ENCODE measurements at places on chromosomes 6 and 20. TPM values are rescaled to one million over a fixed set of nuclear protein-coding genes. Genes with fewer than 3 reads are reported as not detected.

The CYP39A1 gene
- total RNA-seq: 18.5 TPM

The HNF4A gene
- 74.4 TPM for total RNA-seq

The PRR18 gene
- not detected for total RNA-seq

The SMOC2 gene
- total RNA-seq: 213 TPM

The MLIP gene
- 0.20 TPM for total RNA-seq

The MAP3K5 gene
- 15.9 TPM for total RNA-seq

The LAMA2 gene
- 35.3 TPM for total RNA-seq

GRCh38 chr20:3804254-3804751, 8.2 kb downstream of the CDC25B start:
- DNase-seq: no peak

GRCh38 chr20:20396794-20397193, 28.9 kb downstream of the INSM1 start:
- no peak for DNase-seq

GRCh38 chr6:159427771-159428170, 258.6 kb downstream of the FNDC1 start:
- DNase-seq: no peak

DNA sequence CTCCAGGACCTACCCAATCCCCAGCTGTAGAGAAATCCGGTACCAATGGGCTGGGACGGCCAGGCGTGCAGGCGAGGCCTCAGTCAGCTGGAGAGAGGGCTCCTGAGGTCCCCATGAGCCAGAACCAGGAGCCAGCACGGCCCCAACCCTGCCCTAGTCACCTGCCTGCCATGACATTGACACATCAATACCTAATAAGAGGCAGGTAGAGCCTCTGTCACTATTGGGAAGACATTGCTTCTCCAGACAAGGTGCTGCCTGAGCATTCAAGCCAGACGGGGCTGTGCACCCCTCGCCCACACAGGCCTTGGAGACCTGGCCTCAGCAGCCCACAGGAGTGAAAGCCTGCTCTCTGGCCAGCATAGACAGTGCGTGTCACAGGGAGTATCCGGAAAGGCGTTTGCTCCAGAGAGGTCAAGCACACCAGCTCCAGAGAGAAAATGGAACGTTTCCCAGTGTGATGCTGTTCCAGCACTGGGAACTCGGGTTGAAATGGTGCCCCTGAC, 3.5 kb downstream of the DLL1 start:
- DNase-seq: no peak

DNA sequence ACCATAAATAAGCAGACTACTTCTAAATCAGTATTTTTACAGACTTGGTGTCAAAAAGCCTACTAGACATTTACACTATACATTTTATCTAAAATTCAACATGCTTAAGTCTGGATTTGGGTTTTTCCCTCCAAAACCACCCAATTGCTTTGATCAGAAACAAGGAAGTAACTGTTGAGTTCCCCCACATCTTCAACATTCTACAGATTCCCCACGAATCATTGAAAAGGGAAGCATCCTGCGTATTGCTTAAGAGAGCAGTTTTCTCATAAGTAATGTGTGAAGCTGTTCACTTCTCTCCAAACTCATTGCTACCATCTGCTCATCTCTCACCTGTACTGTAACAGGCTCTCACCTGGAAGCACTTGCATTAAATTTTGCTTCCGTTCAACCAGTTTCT, 36.4 kb upstream of the RNF144B start:
- DNase-seq: no peak

DNA sequence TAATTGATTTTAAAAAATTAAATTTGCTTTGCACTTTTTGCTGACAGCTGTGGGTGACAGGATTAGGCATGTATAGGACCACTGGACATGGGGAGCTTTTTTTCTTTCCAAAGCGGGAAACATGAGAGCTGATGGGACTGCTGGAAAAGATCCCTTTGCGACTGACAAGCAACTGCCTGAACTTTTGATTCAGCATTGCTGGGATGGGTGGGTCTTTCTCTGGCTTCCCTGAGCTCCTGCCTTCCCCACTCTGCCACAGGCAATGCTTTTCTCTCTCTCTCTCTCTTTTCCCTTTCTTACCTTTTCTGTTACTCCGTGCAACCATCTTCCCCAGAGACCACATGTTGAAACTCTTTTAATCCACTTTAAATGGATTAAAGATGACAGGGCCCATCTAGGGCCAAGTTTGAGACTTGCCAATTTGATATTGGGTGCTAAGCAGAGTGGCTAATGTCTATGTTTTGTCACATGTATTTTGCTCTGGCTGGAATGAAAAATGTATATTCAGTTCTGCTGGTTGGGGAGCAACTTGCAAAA, 33.5 kb upstream of the TPD52L1 start:
- no peak for DNase-seq

GRCh38 chr6:10626154-10626741, 68.2 kb downstream of the C6orf52 start:
- no peak for DNase-seq

DNA sequence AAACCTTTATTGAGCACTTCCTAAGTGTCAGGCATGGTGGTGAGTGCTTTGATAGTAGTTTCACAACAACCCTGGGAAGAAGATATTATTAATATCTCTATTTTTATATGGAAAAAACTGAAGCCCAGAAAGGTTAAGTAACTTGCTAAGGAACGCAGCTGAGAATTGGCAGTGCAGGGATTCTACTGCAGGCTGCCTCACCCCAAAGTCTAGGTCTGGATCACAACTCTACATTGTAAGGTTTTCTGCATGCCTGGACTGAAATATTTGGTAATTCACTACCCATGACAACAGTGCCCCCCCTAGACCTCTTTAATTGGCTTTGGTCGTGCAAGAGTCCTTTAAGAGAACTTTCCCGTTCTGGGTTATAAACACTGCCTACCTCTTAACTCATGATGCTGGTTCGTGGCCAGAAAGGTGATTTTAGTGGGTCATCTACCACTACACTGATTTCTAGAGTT, 67.1 kb upstream of the KCNQ5 start:
- no peak for DNase-seq

DNA sequence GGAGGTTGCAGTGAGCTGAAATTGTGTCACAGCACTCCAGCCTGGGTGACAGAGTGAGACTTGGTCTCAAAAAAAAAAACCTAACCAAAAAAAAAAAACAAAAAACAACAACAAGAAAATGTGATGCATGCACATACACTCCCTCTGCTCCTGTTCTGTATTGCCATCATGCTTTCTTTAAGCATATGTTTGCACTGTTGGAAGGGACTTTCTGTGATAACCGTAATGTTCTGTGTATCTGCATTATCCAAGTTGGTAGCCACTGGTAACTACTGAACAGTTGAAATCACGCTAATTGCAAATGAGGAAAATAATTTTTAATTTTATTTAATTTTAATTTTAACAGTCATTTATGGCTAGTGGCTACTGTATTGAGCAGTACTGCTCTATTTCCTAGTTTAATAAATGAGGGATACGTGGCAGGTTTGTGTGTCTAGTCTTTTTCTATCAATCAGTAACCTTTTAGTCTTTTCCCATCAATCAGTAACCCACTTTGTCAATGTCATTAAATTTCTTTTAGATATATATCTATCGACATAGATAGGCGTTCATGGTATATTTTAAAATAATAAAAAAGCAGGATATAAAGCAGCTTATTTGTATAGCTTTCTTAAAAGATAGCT, 135.6 kb downstream of the ASCC3 start:
- DNase-seq: no peak

DNA sequence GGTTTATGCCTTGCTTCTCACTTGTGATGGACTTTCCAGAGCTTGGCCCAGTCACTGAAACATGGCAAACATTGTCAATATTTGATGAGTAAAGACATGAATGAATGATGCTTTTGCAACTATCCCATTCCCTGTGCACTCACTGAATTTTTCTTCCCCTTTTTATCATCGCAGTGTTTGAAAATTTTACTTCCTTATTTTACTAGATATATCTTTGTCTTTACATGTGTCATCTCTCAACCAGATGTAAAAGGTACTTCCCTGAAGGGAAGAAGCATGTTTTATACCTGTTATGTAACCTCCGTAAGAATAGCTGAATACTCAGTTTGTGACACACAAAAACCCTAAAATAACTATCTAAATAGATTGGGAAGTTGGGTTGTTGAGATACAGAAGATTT, 544.7 kb upstream of the FLRT3 start:
- no peak for DNase-seq

DNA sequence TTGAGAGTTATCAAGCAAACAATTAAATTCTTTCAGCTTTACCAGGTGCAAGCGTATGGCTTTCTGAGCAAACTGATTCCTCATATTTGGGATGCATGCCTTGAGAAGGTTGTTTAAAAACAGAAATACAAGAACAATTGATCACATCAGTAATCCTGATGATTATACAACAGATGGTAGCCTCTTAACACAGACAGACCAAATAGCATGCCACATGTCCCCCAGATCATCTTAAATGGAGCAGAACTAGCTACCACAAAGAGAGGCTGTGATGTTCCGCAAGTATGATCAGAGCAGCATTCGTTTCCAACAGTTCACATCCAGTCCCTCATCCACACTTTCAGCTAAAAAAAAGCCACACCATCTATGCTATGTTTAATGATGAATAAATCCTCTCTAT, 246.2 kb upstream of the NRSN1 start:
- DNase-seq: no peak

- DNase-seq: no peak
These were observed 526.7 kb downstream of the EPHA7 start for GRCh38 chr6:92892626-92893170.

- DNase-seq: no peak
These were observed 3.6 kb upstream of the PGBD1 start for GRCh38 chr6:28277746-28278145.

GRCh38 chr20:1029980-1030379, 27.9 kb upstream of the RSPO4 start:
- no peak for DNase-seq

DNA sequence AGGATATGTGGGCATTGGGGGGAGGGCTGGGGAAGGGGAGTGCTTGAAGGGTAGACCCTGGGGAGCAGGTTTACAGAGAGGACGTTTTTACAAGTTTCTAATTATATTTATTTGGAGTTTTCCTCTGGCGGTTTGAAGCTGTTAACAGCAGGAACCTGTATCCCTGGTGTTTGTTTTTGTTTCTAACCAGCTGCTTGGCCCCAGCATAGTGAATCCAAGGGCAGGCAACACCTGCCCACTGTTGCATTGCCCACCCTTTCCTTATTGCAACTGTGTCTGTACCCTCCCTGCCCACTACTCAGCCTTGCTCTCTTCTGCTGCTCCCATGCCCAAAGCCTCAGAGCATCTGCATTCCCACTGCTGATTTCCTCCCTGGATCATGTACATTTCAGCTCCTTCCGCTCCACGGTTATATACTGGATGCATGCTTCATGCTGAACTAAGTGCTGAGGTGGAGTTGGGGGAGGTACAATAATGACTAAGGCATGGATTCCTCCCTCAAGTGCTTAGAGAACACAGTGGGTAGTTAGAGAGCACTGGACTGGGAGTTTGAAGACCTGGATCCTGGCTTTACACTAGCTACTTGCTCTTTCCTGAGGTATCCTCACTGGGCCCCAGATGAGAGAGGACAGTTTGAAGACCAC, 6.0 kb downstream of the SCUBE3 start:
- no peak for DNase-seq

DNA sequence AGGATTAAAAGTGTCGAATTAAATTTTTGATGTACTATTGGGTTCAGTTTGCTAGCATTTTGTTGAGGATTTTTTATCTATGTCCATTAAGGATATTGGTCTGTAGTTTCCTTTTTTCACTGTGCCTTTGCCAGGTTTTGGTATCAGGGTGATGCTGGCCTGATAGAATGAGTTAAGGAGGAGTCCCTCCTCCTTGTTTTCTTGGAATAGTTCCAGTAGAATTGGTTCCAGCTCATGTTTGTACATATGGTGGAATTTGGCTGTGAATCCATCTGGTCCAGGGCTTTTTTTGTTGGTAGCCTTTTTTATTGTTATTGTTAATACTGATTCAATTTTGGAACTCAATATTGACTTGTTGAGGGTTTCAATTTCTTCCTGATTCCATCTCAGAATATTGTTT, 141.8 kb downstream of the SIM1 start:
- no peak for DNase-seq

- DNase-seq: no peak
These were observed 123.5 kb downstream of the TCP11 start for GRCh38 chr6:35017411-35018181.

DNA sequence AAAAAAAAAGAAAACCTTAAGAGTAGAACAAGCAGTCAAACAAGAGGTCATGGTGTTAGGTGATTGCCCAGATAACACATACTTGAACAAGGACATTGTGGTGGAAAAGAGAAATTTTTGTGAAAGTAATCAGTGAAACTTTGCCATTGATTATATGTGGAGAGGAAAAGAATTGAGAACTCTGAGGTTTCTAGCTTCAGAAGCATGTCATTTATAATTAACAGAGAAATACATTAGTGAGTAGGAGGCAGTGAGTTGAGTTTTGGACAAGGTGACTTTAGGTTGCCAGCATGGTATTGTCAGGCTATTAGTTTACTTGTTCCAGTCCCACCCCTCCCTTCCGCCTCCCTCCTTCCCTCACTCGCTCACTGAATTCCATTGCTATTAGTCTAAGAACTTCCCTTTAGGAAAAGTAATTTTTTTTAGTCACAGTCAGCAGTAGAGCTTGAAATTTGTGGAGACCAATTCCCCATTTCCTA, 17.2 kb downstream of the TAB2 start:
- no peak for DNase-seq

- no peak for DNase-seq
These were observed 47.6 kb downstream of the FIG4 start for GRCh38 chr6:109738667-109739066.

DNA sequence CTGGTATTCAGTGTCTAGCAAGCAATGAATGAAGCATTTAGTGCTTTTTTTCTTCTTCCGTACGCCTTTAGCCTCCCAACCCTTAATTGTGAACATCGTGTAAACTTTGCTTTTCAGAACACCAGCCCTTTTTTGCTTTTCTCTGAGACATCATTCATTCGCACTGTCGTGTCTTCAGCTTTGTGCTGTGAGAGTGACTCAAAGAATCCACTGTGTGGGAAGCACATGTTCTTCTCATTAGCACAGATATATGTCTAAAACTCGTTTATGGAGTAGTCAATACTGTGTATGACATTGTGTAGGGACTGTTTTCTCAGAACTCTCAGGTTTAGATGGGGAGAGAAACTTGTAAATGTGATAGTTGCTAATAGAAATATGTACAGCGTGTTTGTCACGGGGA, 279.1 kb downstream of the FARS2 start:
- DNase-seq: no peak

- DNase-seq: peak; percentile 29
These were observed 21.1 kb downstream of the RTN4IP1 start for GRCh38 chr6:106608080-106608668.

- no peak for DNase-seq
These were observed 48.1 kb downstream of the HMGCLL1 start for GRCh38 chr6:55530931-55531330.

GRCh38 chr6:155399062-155399744, 56.4 kb downstream of the NOX3 start:
- no peak for DNase-seq
